ENCODE measurements at places on chromosomes 12 and 14.

GRCh38 chr12:78696267-78696666 is 168.3 kb upstream of the SYT1 start:
- no peak for DNase-seq

- DNase-seq = no peak
Measured at GRCh38 chr14:71890541-71890940, 41.7 kb upstream of the RGS6 start.

DNA sequence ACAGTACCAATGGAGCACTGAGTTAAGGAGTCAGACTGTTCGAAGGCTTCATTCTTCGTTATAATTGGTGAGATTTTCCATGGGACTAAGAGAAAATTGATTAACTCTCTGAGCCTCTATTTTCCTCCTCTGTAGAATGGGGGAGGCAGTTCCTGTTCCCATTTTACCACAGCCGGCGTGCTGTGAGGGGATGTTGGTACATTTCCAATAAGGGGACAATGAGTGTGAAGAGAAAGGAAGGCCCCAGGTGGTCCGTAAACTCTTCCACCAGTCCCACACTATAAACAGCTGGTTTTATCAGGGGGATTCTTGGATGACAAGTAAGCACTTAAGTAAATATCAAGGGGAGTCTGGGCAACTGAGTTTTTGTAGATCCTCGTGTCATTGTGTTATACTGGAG is 109.9 kb downstream of the DAD1 start:
- DNase-seq = no peak

DNA sequence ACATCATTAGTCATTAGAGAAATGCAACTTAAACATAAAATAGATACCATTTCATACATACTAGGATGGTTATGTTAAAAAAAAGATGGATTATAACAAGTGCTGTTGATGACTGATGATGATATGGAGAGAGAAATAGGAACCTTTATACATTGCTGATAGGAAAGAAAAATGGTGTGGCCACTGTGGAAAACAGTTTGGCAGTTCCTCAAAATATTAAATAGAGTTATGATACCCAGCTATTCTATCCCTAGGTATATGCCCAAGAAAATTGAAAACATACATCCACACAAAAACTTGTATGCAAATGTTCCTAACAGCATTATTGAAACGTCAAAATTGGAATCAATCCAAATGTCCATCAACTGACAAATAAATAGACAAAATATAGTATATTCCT is 170.1 kb downstream of the ADAMTS20 start:
- no peak for DNase-seq

DNA sequence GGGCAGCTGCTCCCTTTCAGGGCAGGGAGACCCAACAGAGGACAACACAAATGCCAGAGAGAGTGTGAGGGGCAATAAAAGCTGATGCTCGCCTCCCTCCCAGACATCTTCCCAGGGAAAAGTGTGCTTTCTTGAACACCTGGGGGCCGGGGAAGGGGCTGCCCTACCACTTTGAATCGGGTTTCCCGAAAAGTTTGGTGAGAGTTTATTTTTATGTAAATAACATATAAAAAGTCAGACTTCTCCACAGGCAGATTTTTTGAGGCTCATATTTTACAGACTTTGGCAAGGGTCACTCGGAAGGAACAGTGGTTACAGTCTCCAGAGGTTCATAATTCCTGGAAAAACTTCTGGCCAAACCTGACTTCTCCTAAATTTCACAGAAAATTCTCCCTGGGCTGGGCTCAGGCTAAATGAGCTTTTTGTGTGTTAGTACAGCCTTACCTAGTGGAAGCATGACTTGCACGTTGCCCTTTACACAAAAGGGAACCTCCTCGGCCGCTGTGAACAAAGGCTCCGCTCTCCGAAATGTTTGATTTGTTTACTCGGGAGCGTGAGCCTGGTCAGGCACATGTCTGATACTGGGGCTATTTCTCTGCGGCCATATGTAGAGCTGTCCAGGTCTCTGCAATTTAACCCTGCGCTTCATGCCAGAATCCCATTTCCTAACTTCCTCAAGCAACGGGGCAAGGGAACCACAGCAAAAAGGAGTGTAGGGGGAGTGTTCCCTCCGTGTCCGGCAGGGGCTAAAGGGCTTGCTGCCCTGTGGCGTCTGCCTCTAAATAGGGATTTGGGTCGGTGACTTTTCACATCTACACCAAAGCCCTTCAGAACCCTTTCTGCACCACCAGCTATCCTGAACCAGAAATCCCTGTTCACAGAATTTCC is 3.4 kb downstream of the RTL1 start:
- no peak for DNase-seq
